ENCODE measurements at places on chromosomes 1 and 21.

DNA sequence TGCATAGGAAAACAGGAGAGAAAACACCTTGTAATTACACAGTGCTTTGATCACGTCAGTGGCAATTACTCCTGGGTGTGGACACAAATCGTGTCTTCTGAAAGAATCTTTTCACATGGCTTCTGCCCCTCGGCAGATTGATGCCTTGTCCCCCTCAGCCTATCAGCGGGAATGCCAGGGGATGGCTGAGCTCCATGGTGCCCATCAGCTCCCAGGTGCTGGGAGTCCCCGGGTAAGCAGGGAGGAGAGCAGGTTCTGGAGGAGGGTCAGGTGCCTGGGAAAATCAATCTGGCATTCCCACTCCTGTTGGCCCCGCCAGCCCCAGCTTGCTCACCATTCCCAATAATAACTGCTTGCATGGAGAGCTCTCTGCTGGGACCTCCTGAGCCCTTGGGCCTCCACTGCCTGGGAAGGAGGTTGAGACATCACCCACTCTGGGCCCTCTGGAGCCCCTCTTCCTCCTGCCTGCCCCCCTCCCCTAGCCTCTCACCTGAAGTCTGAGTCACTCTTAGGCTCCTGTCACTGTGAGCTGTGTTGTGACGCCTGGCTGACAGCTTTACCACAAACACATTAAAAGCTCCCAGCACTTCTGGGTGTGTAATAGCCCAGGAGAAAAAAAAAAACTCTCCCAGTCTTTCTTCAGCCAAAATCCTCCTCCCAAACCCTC, 4.9 kb downstream of the CAMK2N1 start:
- no peak for DNase-seq

DNA sequence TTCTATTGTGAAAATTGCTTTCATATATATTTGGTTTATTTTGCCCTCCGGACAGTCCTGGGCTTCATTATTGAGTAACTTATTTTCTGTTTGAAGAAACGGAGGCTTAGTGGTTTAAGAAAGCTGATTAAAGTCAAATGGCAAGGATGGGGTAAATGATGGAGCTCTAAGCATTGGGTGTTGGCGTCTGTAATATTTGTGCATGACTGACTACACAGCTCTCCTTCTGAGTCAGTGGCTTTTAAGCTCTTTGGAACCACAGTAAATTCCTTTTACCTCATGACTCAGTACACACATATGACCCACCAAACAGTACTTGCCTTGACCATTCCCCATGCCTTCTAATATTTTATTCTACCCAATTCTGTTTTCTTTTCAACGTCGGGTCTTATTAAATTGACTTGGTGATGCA, 21.0 kb downstream of the B3GALT5 start:
- DNase-seq: no peak

- DNase-seq: no peak
Observed at GRCh38 chr1:160046494-160047110, 14.8 kb upstream of the PIGM start.

- no peak for DNase-seq
Observed at GRCh38 chr1:160459687-160460086, 59.3 kb downstream of the VANGL2 start.

DNA sequence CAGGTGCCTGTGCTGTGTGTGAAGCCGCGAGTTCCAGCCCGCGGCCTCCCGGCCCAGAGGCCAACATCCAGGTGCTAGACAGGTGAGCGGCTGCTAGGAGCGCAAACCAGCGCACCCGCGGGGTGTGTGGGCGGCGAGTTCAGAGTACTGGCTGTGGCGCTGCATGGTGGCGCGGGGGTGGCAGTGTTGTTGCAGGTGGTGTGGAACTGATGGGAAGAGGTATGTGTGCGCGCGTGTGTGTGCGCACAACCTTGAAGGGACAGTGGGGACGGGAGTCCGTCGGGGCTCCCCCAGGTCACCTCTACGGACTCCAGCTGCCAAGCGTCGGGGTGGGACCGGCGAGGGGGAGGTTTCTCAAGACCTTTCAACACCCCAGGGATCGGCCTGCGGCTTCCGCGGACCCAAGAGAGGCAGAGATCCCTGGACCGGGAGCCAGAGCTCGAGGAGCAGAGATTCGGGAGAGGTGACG, 433 bp upstream of the DMBX1 start:
- DNase-seq: no peak
